ENCODE measurements at places on chromosomes 5 and 9.
A peak's percentile ranks its signal among the peaks of the same experiment; 100 is the strongest.

DNA sequence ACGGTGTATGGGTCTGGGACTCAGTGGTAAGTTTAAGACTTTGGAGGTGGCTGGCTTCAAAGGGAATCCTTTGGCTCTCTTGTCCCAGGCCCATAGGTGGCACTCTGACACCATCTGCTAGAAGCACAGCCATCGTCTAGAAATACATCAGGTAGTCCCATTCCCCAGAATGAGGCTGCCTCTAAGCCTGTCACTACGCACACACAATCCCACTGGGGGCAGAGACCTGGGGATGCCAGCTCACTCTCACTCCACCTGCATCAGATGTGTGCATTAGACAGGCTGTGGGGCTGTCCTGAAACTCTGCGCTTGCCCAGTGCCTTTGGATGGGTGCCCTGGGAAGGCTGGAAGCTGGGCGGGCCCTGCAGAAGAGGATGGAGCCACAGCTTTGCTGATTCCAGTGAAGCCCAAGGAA is 127.5 kb upstream of the PANK3 start:
- DNase-seq, result no peak

- DNase-seq, result no peak
Measured at GRCh38 chr5:28369418-28369817, 1331.0 kb upstream of the CDH9 start.

DNA sequence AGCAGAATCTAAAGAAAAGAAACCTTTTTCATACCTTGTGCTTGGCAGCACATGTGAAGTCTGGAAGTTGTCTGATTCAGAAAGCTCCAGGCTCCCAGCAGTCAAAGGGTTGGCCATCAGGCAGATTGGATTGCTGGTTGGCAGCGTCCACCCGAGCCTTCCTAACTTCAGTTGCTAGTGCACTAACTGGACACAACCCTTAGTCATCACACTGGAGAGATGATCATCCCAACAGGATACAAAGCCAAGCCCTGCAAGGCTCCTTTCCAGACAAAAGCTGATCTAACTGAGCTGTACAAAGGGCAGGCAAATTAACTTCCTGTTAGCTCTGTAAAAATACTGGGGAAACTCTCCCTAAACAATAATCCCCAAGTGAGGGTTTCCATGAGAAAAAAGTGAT is 185.6 kb downstream of the SNX18 start:
- DNase-seq, result no peak

GRCh38 chr5:148774313-148774712 is 52.1 kb upstream of the ADRB2 start:
- no peak for DNase-seq

- DNase-seq, result no peak
Measured at GRCh38 chr9:104808035-104808614, 44.2 kb downstream of the NIPSNAP3B start.

DNA sequence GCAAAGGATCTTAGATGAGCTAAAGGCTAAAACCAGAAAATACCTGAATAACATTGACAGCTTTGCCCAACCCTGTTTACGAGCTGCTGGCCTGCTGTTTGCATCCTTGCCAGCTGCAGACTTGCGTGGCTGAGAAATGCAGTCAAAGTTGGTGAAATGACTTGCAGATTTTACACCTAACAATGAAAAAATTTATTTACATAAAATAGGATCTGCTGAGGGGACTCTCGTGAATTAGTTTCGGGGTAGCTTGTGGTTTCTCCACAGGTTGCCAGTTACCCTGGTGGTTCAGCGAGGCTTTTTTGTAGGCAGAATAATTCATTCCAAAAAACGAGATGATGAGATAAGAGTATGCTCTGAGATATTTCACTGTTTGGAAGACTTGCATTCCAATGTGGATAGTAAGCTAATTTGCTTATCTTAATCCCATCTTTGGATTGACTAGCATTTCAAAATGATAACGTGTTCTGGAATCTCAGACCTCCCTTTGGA is 65.7 kb upstream of the FANCC start:
- no peak for DNase-seq

- DNase-seq, result peak; percentile 48
Measured at GRCh38 chr9:5764130-5764868, 68.6 kb downstream of the ERMP1 start.

DNA sequence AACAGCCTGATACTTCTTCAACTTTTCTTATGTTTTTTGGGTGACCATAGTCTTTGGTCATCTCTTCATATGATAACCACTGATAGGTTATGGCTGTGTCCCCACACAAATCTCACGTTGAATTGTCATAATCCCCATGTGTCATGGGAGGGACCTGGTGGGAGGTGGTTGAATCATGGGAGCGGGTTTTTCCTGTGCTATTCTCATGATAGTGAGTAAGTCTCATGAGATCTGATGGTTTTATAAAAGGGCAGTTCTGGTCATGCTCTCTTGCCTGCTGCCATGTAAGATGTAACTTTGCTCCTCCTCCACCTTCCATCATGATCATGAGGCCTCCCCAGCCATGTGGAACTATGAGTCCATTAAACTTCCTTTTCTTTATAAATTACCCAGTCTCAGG is 8.7 kb downstream of the RHOBTB3 start:
- no peak for DNase-seq

DNA sequence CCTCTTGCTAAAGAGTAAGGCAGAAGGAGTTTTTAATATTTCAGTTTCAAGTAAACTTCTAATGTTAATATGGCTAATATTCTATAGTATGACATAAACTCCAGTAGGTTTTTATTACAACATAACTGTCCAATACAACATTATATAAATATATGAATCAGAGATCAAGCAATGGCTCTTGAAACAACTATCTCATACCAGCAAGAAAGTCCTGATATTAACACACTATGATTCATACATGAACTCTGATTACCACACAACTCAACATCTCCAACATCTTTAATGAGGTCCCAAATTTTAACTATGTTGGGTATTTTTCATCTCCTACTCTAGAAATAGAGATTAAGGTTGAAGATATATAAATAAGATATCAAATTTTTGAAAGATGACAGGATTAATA is 878.3 kb downstream of the TLE1 start:
- DNase-seq, result no peak

GRCh38 chr5:16233730-16234129 is 54.1 kb upstream of the MARCHF11 start:
- DNase-seq, result no peak

DNA sequence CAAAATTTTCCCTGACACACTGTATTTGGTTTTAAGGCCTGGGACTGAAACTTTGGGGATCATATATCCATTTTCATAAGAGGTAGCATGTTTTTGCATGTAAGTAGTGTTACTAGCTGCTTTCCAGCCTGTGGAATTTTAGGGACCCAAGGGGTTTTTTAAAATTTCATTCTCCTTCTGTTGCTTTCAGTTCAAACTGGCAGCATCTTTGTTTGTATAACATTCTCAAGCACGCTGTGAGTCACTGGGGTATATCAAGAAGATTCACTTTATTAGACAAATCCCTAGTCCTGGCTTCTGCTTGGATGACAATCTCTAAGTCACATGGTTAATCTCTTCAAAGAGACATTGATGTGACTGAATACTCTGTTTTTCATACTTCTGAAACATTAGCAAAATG is 479.0 kb downstream of the CYLC2 start:
- DNase-seq, result no peak

GRCh38 chr5:135276151-135276550 is 122.9 kb downstream of the MACROH2A1 start:
- no peak for DNase-seq

- DNase-seq, result no peak
Measured at GRCh38 chr5:157477814-157478494, 17.9 kb downstream of the NIPAL4 start.

GRCh38 chr9:76453785-76454184 is 5.2 kb upstream of the GCNT1 start:
- no peak for DNase-seq

DNA sequence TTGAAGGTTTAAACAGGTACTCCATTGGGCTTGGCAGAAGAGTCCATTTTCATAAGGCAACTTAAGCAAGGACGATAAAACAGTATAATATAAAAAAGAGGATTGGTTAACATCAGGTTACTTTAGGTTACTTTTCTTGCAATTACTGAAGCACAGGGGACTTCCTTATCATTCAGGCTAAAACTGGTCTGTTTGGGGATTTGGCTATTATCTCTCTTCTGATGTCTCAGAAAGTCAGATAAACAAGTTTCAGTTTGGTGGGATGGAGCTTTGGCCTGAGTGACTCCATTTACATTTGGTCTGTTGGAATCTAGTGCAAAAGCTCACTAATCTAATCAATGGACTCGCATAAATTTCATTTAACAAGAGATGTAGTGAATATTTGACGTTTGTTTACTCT is 8.0 kb downstream of the GAPT start:
- no peak for DNase-seq

- no peak for DNase-seq
Measured at GRCh38 chr5:123059455-123059854, 22.9 kb upstream of the PPIC start.

- no peak for DNase-seq
Measured at GRCh38 chr5:139960723-139961383, 82.2 kb downstream of the NRG2 start.

- no peak for DNase-seq
Measured at GRCh38 chr5:36495611-36496010, 110.8 kb upstream of the SLC1A3 start.

GRCh38 chr5:142640316-142641005 is 45.4 kb downstream of the FGF1 start:
- no peak for DNase-seq

- peak; percentile 78 for DNase-seq
Measured at GRCh38 chr5:142108432-142109330, at the start of gene NDFIP1. NDFIP1 (plus strand) TSS chr5:142108779; CDS start chr5:142108975, 196 bp downstream.

DNA sequence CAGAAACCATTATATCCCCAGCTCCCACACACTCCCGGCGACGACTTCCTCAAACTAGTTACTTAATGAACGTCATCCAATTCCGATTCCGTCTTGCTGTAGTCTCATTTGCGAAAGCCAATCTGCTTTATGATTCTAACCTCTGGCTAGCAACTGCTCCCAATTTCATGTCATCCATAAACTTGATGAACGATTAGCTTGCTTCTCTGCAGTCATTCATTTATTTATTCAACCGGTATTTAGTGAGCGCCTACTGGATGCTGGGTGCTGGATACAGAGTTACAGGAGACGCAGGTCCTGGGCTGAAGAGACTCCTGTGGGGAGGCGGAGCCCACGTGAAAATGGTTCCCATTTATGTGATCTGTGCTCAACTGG is 46.2 kb downstream of the TSPAN17 start:
- no peak for DNase-seq

DNA sequence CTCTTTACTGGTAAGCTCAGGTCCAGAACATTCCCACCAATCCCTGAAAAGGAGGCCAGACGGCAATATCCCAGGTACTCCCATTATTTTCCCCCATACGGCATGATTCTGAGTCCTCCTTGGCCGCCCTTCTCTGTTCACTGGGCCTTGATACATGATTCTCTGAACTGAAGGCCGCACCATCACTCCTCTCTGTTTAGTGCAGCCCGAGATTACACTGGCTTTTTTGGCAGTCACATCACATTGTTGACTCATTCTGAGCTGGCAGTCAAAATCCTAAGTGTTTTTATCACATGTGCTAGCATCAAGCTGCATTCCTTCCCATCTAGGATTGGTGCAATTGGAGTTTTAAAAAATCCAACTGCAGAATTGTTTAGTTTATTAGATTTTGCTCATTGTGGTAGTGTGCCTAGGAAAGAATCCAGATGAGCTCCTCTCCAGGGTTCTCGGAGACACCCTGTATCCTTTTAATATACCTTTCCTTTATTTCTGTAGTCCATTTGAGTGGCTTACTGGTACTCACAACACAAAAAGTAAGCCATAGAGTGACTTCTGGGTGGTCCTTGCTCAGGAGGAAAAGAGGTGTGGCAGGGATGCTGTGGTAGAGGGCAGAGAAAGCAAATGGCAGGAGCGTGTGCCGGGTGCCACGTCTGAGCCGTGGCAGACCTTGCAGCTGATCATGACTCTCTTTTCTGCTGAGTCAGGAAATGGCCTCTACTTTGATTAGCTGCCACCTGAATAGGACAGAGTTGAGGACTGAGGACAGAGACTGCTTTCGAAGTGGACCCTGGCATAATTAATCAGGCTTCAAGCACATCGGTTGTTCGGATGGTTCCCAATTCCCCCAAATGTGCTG is 121.1 kb upstream of the IL12B start:
- no peak for DNase-seq

- DNase-seq, result no peak
Measured at GRCh38 chr9:69975681-69976080, 68.0 kb upstream of the MAMDC2 start.

DNA sequence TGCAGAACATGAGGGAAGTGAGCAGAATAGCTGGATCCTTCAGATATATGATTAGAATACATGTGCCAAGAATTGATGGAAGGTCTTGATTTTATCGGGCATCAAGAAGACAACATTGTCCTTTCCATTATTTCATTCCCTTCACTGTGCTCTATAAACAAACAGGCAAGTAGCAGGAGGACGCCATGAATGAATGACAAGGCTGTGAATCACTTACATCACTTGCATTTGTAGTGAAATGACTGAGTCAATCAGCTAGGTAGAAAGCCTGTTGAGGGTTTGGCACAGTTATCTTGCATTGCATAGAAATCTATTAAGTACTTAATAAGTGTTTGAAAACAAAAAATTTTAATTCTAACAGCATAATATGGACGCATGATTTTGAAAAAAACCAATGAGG is 548.8 kb upstream of the IZUMO3 start:
- no peak for DNase-seq

- DNase-seq, result no peak
Measured at GRCh38 chr5:168612996-168613395, 33.8 kb upstream of the PANK3 start.

GRCh38 chr5:97453263-97453662 is 270.2 kb upstream of the RIOK2 start:
- no peak for DNase-seq

DNA sequence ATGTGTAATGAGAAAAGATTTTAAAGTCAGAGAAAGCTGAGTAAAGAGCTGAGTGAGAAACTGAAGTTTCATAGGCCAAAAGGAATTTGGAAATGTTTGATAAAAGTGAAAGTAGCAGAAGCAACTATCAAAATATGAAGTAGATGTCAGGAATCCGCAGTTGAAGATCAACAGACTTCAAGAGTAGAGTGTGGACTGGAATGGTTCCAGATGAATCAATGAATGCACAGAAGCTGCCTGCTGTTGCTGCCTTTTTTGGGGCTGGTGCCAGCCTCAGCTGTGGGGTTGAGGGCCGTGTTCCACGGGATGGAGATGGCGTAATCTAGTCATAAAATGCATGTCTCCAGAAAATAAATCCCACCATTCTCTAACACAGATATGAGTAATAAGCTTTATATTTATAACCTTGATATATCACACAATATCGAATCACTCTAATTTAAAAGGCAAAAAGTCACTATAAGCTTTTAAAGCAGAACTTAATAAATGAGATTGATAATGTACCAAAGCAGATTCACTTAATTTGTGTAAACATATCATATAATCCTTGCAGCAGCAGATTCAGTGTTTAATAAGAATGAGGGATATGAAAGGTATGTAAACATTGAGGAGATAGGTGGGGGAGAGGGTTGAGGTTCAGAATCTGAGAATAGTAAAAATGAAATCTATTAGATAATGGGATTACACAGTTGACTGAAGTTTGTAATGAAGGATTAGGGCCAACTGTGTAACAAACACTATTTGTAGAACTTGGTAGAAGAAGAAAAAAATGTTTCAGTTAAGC is 652.3 kb upstream of the FTMT start:
- no peak for DNase-seq

- no peak for DNase-seq
Measured at GRCh38 chr5:120361941-120362340, 102.2 kb upstream of the PRR16 start.

Data from GM10248 (cell line).